ENCODE measurements at places on chromosomes 5 and 9.
A peak's percentile ranks its signal among the peaks of the same experiment; 100 is the strongest.

- DNase-seq, result no peak
These were observed 70.0 kb downstream of the AMBP start for GRCh38 chr9:114007991-114008666.

DNA sequence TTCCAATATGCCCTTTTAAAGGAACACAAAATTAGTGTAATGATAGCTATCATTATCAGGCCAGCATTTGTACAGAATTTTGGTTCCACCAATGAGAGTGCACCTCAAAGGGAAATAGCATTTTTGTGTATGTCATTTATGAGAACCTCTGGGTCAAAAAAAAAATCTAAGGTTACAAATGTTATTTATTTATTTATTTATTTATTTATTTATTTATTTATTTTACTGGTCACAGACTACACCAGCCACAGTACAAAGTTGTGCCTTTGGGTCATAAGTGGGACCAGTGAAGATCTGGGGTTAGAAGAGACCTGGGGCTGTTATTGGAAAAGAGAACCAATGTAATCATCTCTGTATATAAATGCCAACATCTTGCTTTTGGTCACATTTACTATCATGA, 523.9 kb downstream of the CETN3 start:
- no peak for DNase-seq

DNA sequence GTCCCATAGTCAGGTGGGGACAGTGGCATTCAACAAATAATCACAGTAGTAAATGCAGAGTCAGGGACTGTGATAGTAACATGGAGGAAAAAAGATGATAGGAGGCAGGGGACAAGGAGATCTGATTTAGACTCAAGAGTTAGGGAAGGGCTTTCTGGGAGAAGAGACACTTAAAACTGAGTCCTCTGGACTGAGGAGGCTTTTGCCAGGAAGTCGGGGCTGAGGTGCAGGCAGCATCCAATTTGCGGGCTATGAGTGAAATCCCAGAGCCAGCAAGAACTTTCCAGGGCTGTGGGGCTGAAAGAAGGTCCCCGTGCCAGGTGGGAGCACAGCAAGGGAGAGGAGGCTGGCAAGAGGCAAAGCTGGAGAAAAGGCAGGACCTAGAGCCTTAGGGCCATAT, 124.1 kb downstream of the KIF4B start:
- no peak for DNase-seq

GRCh38 chr5:82106756-82107155, 134.9 kb downstream of the ATG10 start:
- no peak for DNase-seq

- DNase-seq, result no peak
These were observed 175.3 kb downstream of the SLF1 start for GRCh38 chr5:94793816-94794198.

GRCh38 chr9:22079873-22080341, 70.8 kb upstream of the CDKN2B start:
- peak; percentile 40 for DNase-seq

- DNase-seq, result no peak
These were observed 21.0 kb upstream of the ERAP2 start for GRCh38 chr5:96855031-96855872.

DNA sequence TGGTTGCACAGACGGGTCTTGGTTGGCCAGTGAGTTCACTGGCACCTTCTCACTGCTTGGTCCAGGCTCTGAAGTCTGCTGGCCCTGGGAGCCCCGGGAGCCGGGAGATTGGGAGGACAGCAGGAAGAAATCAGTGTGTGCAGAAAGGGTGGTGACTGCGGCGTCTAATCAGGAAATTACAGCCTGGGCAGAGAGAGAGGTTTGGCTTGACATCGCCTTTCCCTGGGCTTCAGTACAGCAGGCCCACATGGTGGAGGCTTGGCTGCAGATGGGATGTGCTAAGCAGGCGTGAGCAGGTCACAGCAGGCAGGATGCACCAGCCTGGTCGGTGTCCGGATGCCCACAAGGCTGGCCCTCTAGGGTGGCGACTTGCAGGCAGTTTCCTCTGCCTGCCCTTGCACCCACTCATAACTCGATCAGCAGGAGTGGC, 17.2 kb downstream of the PITX1 start:
- no peak for DNase-seq

DNA sequence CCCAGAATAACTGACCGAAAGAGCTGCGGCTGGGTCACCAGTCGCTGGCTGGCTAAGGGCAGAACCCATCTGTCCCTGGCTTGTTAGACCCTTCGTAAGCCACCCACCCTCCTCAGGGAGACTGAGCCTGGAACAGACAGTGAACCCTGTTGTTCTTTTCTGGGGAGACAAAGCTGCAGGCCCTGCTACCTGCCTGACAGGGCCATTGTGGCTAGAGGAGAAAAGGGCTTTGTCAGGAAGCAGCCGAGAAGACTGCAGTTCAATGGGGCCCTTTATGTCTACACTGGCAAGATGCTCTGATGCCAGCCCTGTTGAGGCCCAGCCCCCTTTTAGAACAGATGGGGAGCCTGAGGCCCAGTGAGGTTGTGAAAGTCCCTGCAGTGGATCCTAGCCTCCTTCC, 3.7 kb upstream of the NIPAL4 start:
- DNase-seq, result no peak

DNA sequence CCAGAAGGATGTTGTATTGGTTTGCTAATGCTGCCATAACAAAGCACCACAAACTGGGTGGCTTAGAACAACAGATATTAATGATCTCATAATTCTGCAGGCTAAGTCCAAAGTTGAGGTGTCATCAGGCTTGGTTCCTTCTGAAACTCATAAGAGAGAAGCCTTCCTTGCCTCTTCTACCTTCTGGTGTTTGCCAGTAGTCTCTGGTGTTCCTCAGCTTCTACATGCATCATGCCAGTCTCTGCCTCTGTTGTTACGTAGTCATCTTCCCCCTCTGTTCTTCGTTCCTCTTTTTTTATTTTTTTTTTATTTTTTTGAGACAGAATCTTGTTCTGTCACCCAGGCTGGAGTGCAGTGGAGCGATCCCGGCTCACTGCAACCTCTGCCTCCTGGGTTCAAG, 61.8 kb downstream of the LRRC70 start:
- no peak for DNase-seq

- DNase-seq, result no peak
These were observed 9.1 kb upstream of the XPA start for GRCh38 chr9:97706246-97706645.
